Skin of body (tissue), 3 donors: ENCODE measurements at places on chromosomes 7 and 10. TPM values are rescaled to one million over a fixed set of nuclear protein-coding genes. Genes with fewer than 3 reads are reported as not detected.

Gene HOXA3
- 4.9 TPM for total RNA-seq

Gene TMEM196
- total RNA-seq = under 0.01 TPM

Gene CFAP69
- 15.3 TPM for total RNA-seq

Gene ARID5B
- total RNA-seq = 68.3 TPM

Gene NOC3L
- total RNA-seq = 27.5 TPM

Gene CHST3
- 19.5 TPM for total RNA-seq

Gene CALU
- 147 TPM for total RNA-seq

Gene PDZD7
- total RNA-seq = 1.2 TPM

Gene AGR3
- total RNA-seq = not detected

Gene SMO
- 28.8 TPM for total RNA-seq

Gene ASCC1
- 23.0 TPM for total RNA-seq

Gene GPR26
- total RNA-seq = not detected

Gene AZGP1
- total RNA-seq = 39.4 TPM

Gene SLC39A12
- 0.10 TPM for total RNA-seq

Gene PLXDC2
- 63.2 TPM for total RNA-seq

Gene DEPP1
- 29.6 TPM for total RNA-seq

Gene KIF11
- 15.1 TPM for total RNA-seq
